ENCODE measurements at places on chromosomes 3 and 15.

GRCh38 chr3:136750209-136750896 is 1.8 kb downstream of the STAG1 start:
- DNase-seq = no peak

DNA sequence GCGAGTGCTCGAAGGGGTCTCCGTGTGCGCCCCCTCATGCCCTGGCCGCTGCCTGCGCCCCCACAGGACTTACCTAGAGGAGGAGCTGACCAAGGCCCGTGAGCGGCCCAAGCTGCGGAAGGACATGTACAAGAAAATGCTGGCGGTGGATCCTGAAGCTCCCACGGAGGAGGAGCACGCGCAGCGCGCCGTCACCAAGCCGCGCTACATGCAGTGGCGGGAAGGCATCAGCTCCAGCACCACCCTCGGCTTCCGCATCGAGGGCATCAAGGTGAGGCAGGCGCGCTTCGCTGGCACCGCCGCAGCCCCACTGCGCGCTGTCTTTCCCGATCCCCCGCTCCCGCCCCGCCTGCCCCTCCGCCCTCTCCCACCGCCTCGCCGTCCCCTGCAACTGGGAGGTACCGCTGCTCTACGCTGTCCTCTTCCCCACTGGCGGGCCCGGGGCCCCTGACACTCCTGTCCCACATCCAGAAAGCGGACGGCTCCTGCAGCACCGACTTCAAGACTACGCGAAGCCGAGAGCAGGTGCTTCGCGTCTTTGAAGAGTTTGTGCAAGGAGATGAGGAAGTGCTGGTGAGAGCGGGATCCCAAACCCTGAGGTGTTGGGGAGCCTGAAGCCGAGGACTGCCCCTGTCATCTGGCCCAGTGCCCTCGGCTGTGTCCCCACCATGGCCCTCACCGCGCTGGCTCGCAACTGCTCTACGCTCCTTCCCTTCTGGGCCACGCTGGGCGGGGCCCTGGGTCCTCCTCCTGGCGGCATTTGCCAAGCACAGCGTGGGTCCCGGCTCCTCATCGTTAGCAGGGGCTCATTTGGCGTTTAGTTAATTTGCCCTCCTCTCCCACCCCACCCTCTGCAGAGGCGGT is 8.5 kb downstream of the ITPKA start:
- DNase-seq = no peak

DNA sequence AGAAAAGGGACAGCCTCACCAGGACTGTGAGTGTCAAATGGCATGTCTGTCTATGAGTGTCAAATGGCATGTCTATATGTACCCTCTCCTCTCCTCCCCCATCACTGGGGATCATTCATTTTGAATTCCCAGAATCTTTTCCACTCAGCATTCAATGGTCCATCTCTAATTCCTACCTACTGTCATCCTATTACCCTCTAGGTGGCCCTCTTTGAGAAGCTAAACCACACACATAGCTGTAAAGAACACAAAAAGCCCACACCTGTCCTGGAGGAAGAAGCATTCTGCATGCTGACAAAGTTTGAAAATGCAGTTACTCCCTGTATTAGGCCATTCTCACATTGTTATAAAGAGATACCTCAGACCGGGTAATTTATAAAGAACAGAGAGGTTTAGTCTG is 46.2 kb upstream of the PYDC2 start:
- no peak for DNase-seq

DNA sequence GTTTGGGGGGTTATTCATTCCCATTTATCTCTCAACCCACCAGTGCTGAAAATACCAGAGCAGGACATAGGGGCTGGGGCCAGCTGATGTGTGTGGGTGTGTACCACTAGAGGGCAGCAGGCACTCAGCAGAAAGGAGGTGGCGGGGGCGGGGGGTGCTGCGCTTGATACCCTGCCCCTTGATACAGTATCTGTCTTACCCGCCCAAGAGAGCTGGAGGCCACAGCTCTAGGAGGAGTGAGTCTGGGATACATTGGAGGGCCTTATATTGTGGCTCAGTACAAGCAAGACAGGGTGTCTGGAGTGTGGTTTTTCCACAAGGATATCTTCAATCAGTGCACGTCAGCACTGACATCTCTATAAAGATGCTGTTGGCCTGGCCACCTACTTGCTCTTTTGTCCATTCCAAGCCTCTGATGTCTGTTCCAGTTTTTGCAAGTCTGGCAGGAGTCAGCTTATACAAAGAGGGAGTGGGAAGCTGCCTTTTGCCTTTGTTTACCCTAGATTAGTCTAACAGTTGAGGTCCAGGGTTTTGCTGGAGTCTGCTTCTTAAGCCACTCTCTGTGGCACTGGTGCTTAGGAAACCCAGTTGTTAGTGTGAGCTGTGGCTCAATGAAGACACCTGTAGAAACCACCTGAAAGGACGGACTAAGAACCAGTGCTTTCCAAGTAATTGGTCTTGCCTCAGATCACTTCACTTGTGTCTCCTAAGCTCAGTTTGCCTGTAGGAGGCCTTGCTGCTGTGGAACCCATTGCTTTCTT is 1.5 kb upstream of the RBM15B start:
- no peak for DNase-seq

DNA sequence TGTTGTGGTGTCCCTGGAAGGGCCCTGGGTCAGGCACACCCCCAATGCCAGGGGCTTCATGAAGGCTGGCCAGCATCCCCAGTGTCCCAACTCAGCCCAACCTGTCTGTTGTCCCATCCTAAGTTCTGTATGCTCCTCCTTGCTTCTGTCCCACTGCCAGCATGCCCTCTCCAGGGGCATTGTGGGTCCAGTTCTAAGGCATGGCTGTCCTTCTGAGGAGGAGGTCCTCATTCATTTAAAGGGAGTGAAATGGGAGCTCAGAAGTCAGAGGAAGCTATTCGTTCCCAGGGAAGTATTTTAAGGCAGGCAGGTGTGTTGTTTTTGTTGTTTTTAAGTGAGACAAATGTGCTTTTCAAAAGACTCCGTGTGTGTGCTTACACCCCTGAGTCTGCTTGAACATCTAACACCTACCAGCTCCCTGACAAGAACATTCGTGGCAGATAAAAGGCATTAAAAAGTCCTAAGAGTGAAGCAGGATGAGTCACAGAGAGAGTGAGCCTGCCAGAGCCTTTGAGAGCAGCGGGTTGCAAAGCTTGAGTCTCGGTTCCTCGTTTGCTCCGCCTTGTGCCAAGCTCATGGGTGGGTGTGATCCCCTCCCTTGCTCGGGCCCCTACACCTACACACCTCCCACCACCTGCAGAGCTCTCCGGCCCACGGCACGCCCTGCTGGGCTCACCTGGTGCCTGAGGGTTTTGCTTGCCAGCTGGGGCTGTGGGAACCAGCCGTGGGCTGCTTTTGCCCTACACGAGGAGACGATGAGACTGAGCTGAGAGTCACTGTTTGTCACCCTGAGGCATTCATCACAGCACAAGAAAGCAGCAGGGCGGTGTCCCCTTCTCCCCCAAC is 183.4 kb upstream of the TOPAZ1 start:
- no peak for DNase-seq

GRCh38 chr3:179921500-179921899 is 115.2 kb downstream of the PEX5L start:
- DNase-seq = no peak

- DNase-seq = no peak
Observed at GRCh38 chr3:67349551-67350174, 304.7 kb downstream of the SUCLG2 start.

DNA sequence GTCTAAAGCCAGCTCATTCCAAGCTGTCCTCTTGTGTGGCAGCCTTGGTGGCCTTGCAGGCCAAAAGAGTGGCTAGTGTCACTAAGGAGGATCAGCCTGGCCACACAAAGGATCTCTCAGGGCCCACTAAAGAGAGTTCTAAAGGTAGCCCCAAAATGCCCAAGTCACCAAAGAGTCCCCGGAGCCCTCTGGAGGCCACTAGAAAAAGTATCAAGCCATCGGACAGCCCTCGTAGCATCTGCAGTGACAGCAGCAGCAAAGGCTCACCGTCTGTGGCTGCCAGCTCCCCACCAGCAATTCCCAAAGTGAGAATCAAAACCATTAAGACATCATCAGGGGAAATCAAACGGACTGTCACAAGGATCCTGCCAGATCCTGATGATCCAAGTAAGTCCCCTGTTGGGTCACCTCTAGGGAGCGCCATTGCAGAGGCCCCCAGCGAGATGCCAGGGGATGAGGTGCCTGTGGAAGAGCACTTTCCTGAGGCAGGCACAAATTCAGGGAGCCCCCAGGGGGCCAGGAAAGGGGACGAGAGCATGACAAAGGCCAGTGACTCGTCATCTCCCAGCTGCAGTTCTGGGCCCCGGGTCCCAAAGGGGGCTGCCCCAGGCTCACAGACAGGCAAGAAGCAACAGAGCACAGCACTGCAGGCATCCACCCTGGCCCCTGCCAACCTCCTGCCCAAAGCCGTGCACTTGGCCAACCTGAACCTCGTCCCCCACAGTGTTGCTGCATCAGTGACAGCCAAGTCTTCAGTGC is 33.5 kb upstream of the ALPK3 start:
- no peak for DNase-seq
